ENCODE measurements at places on chromosomes 16 and 17. TPM values are rescaled to one million over a fixed set of nuclear protein-coding genes. Genes with fewer than 3 reads are reported as not detected.

Gene SDR42E1
- polyA plus RNA-seq, result 2.5 TPM

Gene C17orf113
- 1.1 TPM for polyA plus RNA-seq

Gene CRHR1
- not detected for polyA plus RNA-seq

Gene NPIPA5
- polyA plus RNA-seq, result 0.88 TPM

Gene MYO15B
- polyA plus RNA-seq, result 139 TPM

Measured in kidney (tissue), 22 donors.